ENCODE measurements at places on chromosomes 7 and 10. TPM values are rescaled to one million over a fixed set of nuclear protein-coding genes. Genes with fewer than 3 reads are reported as not detected.

DNA sequence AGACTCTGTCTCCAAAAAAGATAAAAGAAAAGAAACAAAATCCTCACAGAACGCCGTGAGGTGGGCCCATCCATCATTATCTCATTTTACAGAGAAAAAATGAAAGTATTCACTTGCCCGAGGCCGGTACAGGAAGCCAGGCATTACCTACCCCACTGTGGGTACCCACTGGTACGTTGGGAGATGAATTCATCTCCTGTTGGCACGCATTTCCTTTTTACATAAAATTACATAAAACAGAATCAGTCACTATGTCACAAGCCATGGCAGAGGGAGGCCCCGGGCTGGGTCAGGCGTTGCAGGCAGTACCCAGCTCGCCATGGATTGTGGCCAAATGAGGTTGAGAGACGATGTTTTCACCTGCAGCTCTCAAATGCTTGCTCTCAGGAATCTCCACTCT, 38.6 kb upstream of the TNRC18 start:
- no peak for DNase-seq

DNA sequence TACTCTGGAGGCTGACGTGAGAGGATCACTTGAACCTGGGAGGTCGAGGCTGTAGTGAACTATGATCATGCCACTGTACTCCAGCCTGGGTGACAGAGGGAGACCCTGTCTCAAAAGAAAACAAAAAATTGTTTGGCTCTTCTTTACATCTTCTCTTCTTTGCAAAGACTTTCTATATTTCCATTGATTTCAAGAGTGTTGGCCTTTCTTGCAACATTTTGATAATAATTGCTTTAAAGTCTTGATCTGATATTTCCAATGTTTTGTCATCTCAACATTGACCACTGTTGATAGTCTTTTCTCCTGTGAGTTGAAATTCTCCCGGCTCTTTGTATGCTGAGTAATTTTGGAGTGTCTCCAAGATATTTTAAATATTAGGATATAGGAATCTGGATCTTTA, 17.8 kb upstream of the CLDN4 start:
- no peak for DNase-seq

- no peak for DNase-seq
These were observed 30.8 kb upstream of the ZNF488 start for GRCh38 chr10:47414752-47415519.

- peak; percentile 95 for DNase-seq
These were observed 96.8 kb downstream of the COL28A1 start for GRCh38 chr7:7438851-7439250.

DNA sequence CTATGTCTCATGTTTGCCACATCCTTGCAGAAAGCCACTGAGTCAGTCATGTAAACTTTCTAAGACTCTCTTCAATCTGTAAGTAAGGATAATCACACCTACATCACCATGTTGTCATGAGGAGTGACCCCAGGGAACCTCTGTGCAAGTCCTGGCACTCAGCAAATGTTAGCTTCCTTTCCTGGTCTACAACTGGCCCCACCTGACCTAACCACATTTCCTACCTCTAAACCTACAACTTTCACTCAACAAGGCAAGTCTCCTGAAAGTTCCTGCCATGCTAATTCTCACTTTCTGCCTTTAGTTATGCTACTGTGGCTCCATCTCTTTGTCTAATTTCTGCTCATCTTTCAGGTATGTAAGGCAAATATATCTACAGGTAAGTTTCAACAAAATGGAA, 72.3 kb upstream of the SEM1 start:
- DNase-seq: no peak

DNA sequence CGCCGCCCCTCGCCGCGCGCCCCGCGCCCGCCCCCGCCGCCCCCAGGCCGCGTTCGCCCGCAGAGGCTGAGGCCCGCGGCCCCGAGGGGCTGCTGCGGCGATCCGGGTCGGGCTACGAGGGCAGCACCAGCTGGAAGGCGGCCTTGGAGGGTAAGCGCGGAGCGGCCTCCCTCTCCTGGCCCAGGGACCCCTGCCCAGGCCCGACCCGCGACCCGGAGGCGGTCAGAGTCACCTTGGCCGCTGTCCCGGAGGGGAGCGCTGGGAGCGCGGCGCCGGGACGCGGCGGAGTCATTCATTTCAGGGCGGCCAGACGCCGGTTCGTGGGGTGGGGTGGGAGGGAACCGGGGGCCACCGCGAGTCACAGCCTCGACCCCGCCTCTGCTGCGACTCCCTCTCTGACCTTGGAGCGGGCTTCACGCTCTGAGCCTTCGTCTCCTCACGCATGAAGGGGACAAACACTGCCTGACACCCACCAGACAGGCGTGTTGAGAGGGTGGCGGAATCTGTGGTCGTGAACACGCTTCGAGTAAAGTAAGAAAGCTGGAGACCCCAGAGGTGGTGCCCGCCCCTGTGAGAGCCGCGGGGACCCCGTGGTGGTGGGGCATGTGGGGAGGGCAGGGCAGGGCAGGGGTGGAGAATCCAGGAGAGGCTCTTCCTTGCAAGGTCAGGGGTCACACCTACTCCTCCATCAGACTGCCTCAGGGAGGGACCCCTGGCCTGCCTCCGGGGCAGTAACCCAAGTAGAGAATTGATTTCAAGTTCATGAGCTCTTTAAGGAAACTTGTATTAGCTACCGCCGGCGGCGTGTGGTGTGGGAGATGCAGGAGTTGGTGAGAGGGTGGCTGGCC, 707 bp downstream of the CLEC2L start:
- DNase-seq: no peak

DNA sequence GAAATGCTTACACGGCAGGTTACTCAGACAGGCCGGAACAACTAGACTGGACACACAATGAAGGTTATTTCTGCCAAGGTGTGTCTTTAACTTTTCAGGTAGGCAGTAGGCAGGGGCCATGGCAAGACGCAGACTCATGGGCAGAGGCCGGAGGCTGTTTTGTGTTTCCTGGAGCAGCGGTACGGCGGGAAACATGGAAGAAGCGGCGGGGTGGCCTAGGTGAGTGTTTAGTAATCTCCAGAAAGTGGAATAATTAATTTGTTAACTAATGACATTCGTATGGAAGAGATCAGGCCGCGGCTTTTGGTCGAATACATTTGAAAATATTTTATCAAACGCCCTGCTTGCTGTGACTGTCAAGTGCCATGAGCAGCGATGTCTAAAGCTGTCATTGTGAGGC, 277.8 kb downstream of the WDR37 start:
- DNase-seq: no peak

The CTAGE6 gene
- not detected for total RNA-seq

All from astrocyte (in vitro differentiated cells and primary cell).